Smooth muscle cell of the coronary artery (primary cell): ENCODE measurements at places on chromosomes 2 and 18. TPM values are rescaled to one million over a fixed set of nuclear protein-coding genes. Genes with fewer than 3 reads are reported as not detected.

The TMEM200C gene
- total RNA-seq, result 0.12 and 0.83 TPM in 2 replicates

The CIB4 gene
- not detected in 2 replicates for total RNA-seq

The REEP1 gene
- total RNA-seq, result under 0.01 TPM in 1 of 2 replicates, not detected in the other

The CFAP221 gene
- 0.08 TPM in 1 of 2 replicates, not detected in the other for total RNA-seq

The LBX2 gene
- 0.30 and 0.94 TPM in 2 replicates for total RNA-seq

The RIOK3 gene
- 44.0 and 50.6 TPM in 2 replicates for total RNA-seq

The ABI2 gene
- 12.8 and 31.0 TPM in 2 replicates for total RNA-seq

The HOXD9 gene
- total RNA-seq, result not detected in 2 replicates

The M1AP gene
- total RNA-seq, result 0.08 TPM in 1 of 2 replicates, not detected in the other

The TWIST2 gene
- 15.7 and 171 TPM in 2 replicates for total RNA-seq

The PMAIP1 gene
- 1.4 and 3.8 TPM in 2 replicates for total RNA-seq

The DES gene
- 0.15 and 11.8 TPM in 2 replicates for total RNA-seq

The KCTD18 gene
- 17.8 and 18.2 TPM in 2 replicates for total RNA-seq

The C2orf78 gene
- total RNA-seq, result not detected in 2 replicates

The SERPINB3 gene
- 2.3 TPM in 1 of 2 replicates, not detected in the other for total RNA-seq

The ERMN gene
- total RNA-seq, result not detected in 2 replicates

The CMPK2 gene
- total RNA-seq, result 0.15 and 0.35 TPM in 2 replicates

The MARCO gene
- total RNA-seq, result not detected in 2 replicates

The CNGA3 gene
- total RNA-seq, result under 0.01 TPM in 1 of 2 replicates, not detected in the other

The BCL11A gene
- 0.08 and 0.12 TPM in 2 replicates for total RNA-seq

The ZNF532 gene
- 39.8 and 44.5 TPM in 2 replicates for total RNA-seq

The TMEM169 gene
- 0.30 and 0.47 TPM in 2 replicates for total RNA-seq

The SERPINB10 gene
- total RNA-seq, result not detected in 2 replicates

The IL1R2 gene
- 1.1 and 5.9 TPM in 2 replicates for total RNA-seq

The KIAA2012 gene
- total RNA-seq, result under 0.01 TPM in 1 of 2 replicates, not detected in the other

The OR6B2 gene
- total RNA-seq, result not detected in 2 replicates

The ATRAID gene
- 183 and 253 TPM in 2 replicates for total RNA-seq

The TDRD15 gene
- not detected in 2 replicates for total RNA-seq

The KCNK3 gene
- total RNA-seq, result 0.23 and 1.1 TPM in 2 replicates

The DSG1 gene
- total RNA-seq, result not detected in 2 replicates

The SRD5A2 gene
- not detected in 2 replicates for total RNA-seq

The ELAC1 gene
- 2.3 and 5.8 TPM in 2 replicates for total RNA-seq

The PSTPIP2 gene
- total RNA-seq, result 2.1 and 5.4 TPM in 2 replicates

The ERFE gene
- 0.82 TPM in 1 of 2 replicates, not detected in the other for total RNA-seq

The IGFBP5 gene
- total RNA-seq, result 68.3 and 246 TPM in 2 replicates

The CBLN2 gene
- total RNA-seq, result 1.1 TPM in 1 of 2 replicates, not detected in the other

The LYPD6 gene
- total RNA-seq, result not detected in 2 replicates

The CTNNA2 gene
- under 0.01 TPM in 1 of 2 replicates, not detected in the other for total RNA-seq

The GREB1L gene
- total RNA-seq, result 0.12 and 0.23 TPM in 2 replicates

The ALPG gene
- total RNA-seq, result not detected in 2 replicates

The CFAP210 gene
- not detected in 2 replicates for total RNA-seq

The LIMS3 gene
- total RNA-seq, result 1.8 and 8.4 TPM in 2 replicates

The DYNAP gene
- not detected in 2 replicates for total RNA-seq

The SPR gene
- 31.0 and 32.2 TPM in 2 replicates for total RNA-seq

The MYL1 gene
- not detected in 2 replicates for total RNA-seq

The IL1B gene
- 0.82 and 60.4 TPM in 2 replicates for total RNA-seq

The DLX1 gene
- total RNA-seq, result 0.38 TPM in 1 of 2 replicates, not detected in the other

The EMILIN1 gene
- total RNA-seq, result 213 and 319 TPM in 2 replicates

The BOLL gene
- not detected in 2 replicates for total RNA-seq

The TMEM182 gene
- 0.94 and 1.9 TPM in 2 replicates for total RNA-seq

The ZBTB7C gene
- 4.7 TPM in 1 of 2 replicates, not detected in the other for total RNA-seq

The ARHGAP25 gene
- total RNA-seq, result 1.1 and 3.9 TPM in 2 replicates

The LOXL3 gene
- total RNA-seq, result 25.5 and 62.8 TPM in 2 replicates

The CEBPZ gene
- total RNA-seq, result 32.5 and 52.0 TPM in 2 replicates

The TCF4 gene
- total RNA-seq, result 73.6 and 148 TPM in 2 replicates

The GPBAR1 gene
- total RNA-seq, result not detected in 2 replicates
